Stimulated activated CD8-positive, alpha-beta memory T cell treated with anti-CD3 and anti-CD28 coated beads, Interleukin-4, amount 100 ng/mL, for 1 hour (primary cell): ENCODE measurements at places on chromosomes 7 and 10.

DNA sequence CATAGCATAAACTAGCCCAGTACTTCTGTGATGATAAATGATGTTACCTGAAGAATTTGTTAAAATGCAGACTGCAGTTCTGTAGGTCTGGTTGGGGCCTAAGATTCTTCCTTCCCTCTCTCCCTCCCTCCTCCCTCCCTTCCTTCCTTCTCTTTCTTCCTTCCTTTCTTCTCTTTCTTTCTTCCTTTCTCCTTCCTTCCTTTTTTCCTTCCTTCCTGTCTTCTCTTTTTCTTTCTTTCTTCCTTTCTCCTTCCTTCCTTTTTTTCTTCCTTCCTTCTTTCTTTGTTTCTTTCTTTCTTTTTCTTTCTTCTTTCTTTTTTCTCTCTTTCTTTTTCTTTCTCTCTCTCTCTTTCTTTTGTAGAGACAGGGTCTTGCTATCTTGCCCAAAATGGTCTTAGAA, 3.7 kb upstream of the SLC25A28 start:
- DNase-seq: no peak

- no peak for DNase-seq
Measured at GRCh38 chr7:159175792-159176191, 31.1 kb upstream of the VIPR2 start.

GRCh38 chr10:118911363-118911762, 118.2 kb upstream of the NANOS1 start:
- no peak for DNase-seq

DNA sequence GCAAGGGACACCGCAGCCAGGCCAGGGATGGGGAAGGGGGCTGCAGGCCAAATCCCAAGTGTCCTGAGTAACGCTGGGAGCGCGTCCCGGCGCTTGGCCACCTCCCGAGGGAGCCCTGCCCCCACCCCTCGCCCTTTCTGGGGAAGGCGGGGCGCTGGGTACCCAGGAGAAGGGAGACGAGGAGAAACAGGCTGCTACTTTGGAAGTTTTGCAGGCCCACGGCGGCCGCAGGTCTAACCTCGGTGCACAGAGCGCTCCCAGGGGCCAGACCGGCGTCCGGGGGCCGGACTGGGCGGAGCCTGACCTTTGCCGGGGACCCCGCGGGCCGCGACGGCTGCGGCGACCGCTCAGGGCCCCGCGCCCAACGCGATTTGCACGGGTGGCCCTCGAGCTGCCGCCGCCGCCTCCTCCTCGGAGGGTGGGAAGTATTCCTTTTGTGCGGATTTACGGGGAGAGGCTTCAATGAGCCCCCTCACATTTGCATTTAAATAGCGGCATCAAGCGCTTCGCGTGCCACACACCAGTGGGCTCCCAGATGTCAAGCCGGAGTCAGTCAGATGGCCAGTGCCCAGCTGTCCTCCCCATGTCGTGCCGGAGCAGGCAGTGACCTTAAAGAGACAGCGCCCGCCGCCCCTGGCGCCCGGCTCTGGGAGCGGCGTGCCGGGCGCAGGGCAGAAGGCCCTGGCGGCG, 3.0 kb upstream of the EBF3 start:
- DNase-seq: no peak

DNA sequence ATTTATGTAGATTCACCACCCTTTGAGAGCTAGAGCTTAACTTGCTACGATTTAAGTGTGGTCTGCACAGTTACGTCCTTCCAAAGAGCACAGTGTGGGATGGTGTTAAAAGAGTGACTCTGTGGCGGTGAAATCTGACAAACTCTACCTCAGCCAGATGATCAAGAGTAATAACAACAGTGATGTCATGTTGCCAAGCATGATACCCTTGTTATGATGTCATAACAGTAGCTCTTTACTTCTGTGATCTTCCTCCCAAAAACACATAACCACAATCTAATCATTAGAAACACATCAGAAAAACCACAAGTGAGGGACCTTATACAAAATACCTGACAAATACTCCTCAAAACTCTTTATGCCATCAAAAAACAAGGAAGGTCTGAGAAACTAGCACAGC, 649.3 kb downstream of the POM121L12 start:
- DNase-seq: no peak

- DNase-seq: no peak
Measured at GRCh38 chr7:106110238-106110560, 1.9 kb downstream of the SYPL1 start.

GRCh38 chr10:21090609-21091082, 193.5 kb upstream of the NEBL start:
- DNase-seq: no peak

DNA sequence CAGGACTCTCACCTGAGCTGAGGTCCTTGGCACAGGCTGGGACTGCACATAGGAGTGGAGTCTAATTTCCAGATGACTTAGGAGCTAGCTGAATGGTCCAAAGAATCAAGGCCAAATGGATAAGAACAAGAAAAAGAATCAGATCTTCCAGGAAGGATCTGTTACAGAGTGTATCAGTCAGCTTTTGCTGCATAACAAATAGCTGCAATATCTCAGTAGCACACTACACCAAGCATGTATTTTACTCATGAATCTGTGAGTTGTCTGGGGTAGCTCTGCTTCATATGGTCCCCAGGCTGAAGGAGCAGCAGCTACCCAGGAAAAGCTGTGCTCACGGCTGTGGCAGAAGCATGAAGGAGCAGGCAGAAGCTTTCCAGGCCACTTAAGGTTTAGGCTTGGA, 60.6 kb upstream of the LOXL4 start:
- no peak for DNase-seq
